ENCODE measurements at places on chromosomes 4 and X. TPM values are rescaled to one million over a fixed set of nuclear protein-coding genes. Genes with fewer than 3 reads are reported as not detected.

- peak; percentile 8 for DNase-seq
Measured at GRCh38 chr4:15955670-15956069, 7.3 kb downstream of the FGFBP2 start.

GRCh38 chr4:11299016-11299415, 129.7 kb downstream of the HS3ST1 start:
- DNase-seq: no peak

- peak; percentile 39 for DNase-seq
Measured at GRCh38 chr4:38889143-38889542, 21.5 kb downstream of the FAM114A1 start.

DNA sequence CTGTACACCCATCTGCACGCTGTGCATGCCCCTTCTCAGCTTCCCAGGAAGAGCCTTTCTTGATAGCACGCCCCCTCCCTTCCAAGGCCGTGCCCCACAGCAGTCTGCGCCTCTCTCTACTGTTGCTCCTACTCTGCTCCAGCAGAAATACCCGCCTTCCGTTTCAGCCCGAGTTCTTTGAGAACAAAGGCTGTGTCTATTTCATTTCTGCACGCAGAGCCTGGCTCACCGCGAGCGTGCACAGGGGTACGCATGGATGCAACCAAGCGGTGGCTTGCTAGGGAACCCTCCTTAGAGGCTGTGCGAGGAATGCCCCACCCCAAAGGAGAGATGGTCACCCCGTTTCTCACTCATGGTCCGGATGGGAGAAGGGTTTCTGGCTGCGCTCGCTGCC, 485 bp downstream of the AADAT start:
- peak; percentile 51 for DNase-seq

- no peak for DNase-seq
Measured at GRCh38 chr4:150699599-150699998, 117.6 kb downstream of the MAB21L2 start.

DNA sequence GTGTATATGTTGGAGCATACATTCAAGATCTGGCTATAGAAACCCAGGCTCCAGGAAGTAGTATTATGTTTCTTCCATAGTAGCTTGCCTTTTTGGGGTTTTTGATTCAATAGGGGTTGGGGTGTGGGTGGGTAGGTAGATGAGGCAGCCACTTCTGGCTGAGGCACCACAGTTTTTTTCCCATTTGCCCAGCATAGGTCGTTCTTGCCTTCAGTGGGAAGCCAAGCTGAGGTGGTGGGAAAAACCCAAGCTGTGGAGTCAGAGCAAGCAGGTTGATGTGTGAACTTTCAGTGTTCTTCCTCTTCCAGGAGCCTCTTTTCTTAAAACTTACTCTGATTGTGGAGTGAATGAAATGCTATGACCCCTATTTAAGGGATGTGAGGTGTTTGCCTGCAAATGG, 67.0 kb upstream of the RPS6KA3 start:
- DNase-seq: no peak

- DNase-seq: peak; percentile 19
Measured at GRCh38 chr4:26406346-26406975, 83.8 kb downstream of the CCKAR start.

DNA sequence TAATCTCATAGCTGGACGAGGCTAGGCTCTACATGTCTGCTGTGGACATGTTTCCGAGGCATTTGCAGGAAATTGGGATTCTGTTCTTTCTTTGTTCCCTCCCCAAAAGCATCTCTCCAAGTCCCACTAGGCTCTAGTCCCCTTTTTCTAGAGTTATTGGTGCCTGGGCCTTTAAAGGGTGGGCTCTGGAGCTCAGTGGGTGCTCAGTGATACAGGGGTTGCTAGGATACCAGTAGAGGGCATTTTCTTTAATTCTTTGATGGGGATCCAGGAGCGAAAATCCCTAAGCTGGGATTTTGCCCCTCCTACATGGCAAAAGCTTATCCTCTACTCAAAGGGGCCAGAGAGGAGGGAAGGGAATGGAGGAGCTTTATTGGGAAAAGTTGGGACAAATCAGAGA, 34.2 kb downstream of the ARHGEF9 start:
- DNase-seq: no peak

GRCh38 chr4:1746265-1746691, 25.0 kb downstream of the TACC3 start:
- no peak for DNase-seq

DNA sequence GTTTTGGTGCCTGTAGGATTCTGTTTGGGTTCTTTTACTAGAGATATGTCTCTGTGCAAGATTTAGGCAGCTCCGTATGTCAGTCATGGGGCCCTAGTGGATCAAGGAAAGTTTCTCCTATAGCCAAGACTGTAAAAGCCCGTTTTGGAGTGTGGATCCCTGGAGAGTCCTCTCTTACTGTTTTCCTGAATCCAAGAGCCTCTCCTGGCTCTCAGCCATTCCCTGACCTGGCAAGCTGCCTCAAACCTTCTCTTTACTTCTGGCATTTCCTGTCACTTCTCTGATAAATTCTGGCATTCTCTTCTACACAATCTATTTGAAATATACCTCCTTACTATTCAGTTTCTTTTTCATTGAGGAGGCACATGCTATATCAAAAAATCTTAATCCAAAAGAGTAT, 41.4 kb downstream of the DCAF12L2 start:
- no peak for DNase-seq

GRCh38 chr4:75895744-75896314, 6.4 kb downstream of the PPEF2 start:
- DNase-seq: peak; percentile 40

- DNase-seq: peak; percentile 63
Measured at GRCh38 chr4:157978680-157979361, 194.0 kb downstream of the GASK1B start.

DNA sequence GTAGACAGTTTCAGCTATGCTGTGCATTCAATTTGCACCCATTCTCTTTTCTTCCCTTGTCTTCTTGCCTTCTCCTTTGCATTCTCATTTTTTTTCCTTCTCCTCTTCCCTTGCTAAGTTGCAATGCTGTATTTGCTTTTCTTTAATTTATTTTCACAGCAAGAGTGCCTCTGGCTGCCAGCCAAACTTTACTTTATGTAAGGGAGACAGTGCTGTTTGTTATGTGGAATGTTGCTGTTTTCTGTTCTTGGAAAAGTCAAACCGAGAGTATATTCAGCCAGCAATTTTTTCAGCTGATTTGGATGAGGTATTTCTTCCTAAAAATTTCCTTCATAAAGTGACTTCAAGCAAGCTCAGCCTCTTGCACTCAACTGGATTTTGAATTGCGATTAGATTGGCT, 1293.4 kb downstream of the ARAP2 start:
- DNase-seq: no peak

- DNase-seq: no peak
Measured at GRCh38 chr4:40731361-40731760, 18.4 kb upstream of the NSUN7 start.

DNA sequence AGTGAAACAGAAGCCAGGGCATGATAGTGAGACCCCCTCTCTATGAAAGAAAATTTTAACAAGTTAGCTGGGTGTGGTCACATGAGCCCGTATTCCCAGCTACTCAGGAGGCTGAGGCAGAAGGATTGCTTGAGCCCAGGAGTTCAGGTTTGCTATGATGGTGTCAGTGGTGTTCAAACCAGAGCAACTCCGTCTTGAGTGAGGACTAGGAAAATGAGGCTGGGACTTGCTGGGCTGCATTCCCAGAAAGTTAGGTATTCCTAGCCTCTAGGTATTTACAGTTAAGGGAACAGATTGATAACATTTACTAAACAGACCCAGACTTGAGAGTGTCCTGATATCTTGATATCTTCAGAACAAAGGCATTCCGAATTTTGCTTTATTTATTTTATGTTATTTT, 37.0 kb upstream of the NOCT start:
- no peak for DNase-seq

DNA sequence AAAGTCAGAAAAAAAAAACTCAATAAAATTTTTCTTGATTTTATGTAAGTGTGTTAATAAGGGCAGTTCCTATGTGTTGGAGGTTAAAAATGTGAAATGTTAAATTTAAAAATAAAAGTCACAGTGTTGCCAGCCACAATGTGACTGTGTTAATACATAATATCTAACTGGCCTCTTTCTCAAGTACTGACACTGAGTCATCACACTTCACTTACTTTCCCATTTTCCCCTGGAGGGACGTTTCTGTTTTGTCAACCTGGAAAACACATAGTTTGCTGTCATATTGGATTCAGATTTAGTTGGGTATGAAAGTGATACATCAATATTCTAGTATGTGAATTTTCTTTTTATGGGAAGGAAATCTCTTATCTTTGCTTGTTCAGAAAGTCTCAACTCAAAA, 46.4 kb downstream of the ARHGEF38 start:
- peak; percentile 54 for DNase-seq

DNA sequence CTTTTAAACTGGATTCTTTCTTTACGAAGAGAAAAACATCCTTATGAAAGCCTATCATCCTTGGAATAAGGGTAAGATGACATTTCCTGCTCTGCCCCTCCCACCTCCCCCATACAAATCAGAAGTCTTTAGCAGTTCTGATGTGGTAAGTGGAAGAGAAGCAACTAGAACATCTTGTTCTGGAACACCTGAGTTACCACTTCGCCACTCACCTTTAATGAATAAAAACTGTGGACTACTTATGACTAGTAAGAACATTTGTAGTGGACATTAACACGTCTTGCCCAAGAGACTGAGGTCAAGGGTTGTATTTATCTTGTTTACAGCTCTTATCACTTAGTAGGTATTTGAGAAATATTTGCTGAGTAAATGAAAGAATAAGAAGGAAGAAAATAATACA, 4.3 kb downstream of the XKRX start:
- no peak for DNase-seq

GRCh38 chr4:102299354-102300107, 45.8 kb downstream of the SLC39A8 start:
- peak; percentile 75 for DNase-seq

GRCh38 chr4:158913766-158914165, 144.9 kb downstream of the FNIP2 start:
- DNase-seq: no peak

DNA sequence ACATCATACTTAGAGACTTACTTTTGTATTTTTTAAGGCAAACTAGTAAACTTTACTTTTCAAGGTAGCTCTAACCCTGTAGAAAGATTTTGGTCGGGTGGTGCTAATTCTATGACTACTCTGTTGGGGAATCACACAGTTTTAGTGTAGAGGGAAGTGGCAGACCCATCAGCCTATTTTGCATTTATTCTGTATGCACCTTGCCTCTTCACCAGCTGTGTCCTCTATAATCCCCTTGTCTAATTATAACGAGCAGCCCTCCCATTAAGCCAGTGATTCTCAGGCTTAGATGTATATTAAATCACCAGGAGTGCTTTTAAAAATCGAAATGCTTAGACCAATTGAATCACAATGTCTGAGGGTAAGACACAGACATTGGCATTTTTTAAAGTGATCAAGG, 78.1 kb downstream of the GALNT7 start:
- no peak for DNase-seq

DNA sequence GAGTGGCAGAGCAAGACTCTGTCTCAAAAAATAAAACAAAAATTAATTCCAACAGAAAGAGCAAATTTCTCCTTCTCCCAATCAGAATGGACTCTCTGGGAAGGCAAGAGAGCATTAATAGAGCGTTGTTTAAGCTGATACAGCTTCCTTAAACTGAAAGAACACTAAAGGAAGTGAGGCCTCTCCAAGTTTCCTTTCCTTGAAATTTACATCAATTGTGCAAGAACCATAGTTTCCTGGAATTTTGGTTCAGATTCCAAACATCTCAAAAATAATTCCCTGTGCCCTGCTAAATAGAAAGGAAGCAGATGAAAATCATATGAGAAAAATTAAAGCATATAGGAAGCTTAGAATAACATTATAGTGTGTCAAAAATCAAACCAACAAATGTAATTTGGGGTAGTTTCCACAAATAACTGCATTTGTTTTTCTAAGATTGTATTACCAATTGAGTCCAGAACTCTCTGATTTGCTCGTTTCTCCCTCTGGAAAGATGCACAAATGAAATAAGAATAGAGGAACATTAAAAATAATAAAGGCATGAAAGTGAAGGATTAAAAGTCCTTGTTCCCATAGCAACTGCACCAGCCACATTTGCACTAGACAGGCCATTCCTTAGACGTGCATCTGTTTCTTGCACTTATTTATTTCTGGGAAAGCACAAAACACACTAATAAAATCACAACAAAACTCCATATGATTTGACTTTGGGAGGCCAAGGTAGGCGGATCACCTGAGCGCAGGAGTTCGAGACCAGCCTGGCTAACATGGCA, 3.7 kb upstream of the FAM241A start:
- no peak for DNase-seq

DNA sequence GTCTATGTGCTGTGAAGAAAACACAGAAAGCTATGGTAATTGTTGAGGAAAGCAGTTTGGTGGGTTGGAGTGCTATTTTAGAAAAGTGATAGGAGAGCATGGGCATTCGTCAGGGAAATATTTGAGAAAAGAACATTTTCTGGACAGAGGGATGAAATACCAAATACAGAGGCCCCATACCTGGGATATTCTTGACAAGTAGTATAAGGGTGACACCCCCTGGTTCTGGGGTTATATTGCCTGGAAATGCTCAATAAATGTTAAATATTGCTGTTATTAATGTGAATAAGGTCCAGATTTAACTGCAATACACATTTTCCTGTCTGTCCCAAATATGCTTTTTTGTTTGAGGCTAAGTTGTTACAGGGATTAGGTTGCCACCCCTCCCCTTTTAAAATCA, 42.9 kb downstream of the WWC2 start:
- DNase-seq: no peak

DNA sequence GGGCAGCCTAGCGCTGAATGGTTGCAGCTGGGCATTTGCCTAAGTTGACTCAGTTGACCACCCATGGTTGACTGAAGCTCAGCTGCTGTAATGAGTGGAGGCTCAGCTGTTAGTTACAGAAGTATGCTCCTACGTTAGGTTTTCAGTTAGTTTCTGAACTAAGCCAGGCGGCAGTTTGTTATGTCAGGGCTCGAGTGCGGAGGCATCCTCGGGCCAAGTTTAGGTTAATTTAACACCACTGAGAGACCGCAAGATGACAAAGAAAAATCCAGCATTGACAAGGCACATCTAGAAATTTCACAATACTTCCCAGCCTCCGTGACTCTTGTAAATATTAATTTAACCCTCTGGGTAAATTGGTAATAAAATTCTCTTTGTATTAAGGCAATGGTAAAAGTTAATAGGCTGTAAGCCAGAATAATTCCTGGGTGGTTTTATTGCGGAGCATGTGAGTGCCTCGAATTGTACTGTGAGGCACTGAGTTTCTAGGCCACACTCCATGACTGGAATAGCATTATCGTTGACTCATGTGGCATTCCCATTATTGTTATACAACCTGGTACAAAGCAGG, 33.1 kb upstream of the CDKN2AIP start:
- peak; percentile 98 for DNase-seq

The MXRA5 gene
- total RNA-seq: 4.3 TPM

The ENAM gene
- not detected for total RNA-seq

The HOPX gene
- not detected for total RNA-seq

The ZNF157 gene
- not detected for total RNA-seq

The CXCR3 gene
- not detected for total RNA-seq

The CT45A8 gene
- not detected for total RNA-seq

The TMSB15A gene
- total RNA-seq: not detected

The ADH6 gene
- not detected for total RNA-seq

The GRIA3 gene
- not detected for total RNA-seq

The UGT8 gene
- total RNA-seq: 17.6 TPM

The CCNB3 gene
- total RNA-seq: 1.4 TPM

The PLAC1 gene
- total RNA-seq: not detected

The RBMXL3 gene
- not detected for total RNA-seq

The VSIG1 gene
- total RNA-seq: 0.91 TPM

All from Caki2 (cell line).